T-helper 17 cell (primary cell): ENCODE measurements at places on chromosomes 13 and 19. TPM values are rescaled to one million over a fixed set of nuclear protein-coding genes. Genes with fewer than 3 reads are reported as not detected.

The TTC9B gene
- total RNA-seq = not detected

The ZNF99 gene
- total RNA-seq = not detected

The ADGRE2 gene
- total RNA-seq = 5.3 TPM

The SULT2A1 gene
- not detected for total RNA-seq

The SYNGR4 gene
- total RNA-seq = not detected

The EID2 gene
- total RNA-seq = 15.1 TPM

The HCN2 gene
- 3.0 TPM for total RNA-seq

DNA sequence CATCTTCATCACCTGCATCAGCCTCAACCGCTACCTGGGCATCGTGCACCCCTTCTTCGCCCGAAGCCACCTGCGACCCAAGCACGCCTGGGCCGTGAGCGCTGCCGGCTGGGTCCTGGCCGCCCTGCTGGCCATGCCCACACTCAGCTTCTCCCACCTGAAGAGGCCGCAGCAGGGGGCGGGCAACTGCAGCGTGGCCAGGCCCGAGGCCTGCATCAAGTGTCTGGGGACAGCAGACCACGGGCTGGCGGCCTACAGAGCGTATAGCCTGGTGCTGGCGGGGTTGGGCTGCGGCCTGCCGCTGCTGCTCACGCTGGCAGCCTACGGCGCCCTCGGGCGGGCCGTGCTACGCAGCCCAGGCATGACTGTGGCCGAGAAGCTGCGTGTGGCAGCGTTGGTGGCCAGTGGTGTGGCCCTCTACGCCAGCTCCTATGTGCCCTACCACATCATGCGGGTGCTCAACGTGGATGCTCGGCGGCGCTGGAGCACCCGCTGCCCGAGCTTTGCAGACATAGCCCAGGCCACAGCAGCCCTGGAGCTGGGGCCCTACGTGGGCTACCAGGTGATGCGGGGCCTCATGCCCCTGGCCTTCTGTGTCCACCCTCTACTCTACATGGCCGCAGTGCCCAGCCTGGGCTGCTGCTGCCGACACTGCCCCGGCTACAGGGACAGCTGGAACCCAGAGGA lies 2.6 kb downstream of the P2RY11 start:
- no peaks in the 10 kb centered on the region for H3K27me3 ChIP-seq
- DNase-seq = no peak
- peak overlapping the region; percentile 97 for H3K27ac ChIP-seq
- H3K36me3 ChIP-seq = peaks cover 9% of the 10 kb centered on the region

DNA sequence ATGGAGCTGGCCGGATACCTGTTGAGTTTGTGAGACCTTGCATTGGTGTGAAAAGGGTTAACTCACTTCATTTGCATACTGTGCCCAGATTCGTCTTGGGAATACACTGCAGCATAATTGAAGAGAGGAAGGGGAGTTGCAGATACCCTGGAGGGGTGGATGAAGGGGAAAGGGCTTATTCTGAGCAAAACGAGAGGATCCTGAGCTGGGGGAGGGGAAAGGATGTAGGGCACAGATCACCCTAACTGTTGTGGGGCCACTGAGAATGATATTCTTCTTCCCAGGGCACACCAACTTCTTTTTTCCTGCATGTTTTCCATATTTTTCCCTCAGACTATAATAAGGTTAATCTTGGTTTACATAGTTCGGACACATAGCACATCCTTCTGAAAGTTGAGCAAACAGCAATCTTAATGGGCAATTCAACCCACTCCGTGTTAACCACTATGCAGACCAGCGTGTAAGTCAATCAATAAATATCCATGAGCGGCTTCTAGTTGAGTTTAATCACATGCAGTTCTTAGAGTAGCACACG lies 11.7 kb upstream of the PTPRS start:
- DNase-seq = no peak
- no peaks in the 10 kb centered on the region for H3K4me1 ChIP-seq
- peaks cover 2% of the 10 kb centered on the region for H3K36me3 ChIP-seq
- H3K4me3 ChIP-seq = no peak overlapping the region

GRCh38 chr13:20431080-20431479 lies 94.6 kb downstream of the CRYL1 start:
- DNase-seq = no peak
- peaks cover 9% of the 10 kb centered on the region for H3K4me1 ChIP-seq
- peaks cover 9% of the 10 kb centered on the region for H3K36me3 ChIP-seq
- H3K27me3 ChIP-seq = no peaks in the 10 kb centered on the region
- H3K4me3 ChIP-seq = no peak overlapping the region

- peak within 1 kb of the TSS; percentile 83 for H3K4me3 ChIP-seq
- peaks cover 2% of the 10 kb centered on the region for H3K4me1 ChIP-seq
- no peak within 1 kb of the TSS for H3K27ac ChIP-seq
- no peak for DNase-seq
- H3K27me3 ChIP-seq = no peaks in the 10 kb centered on the region
Measured at GRCh38 chr19:3785938-3786824, at the start of gene MATK. Gene MATK, minus strand, starts transcription at chr19:3786381. Its CDS starts 1,246 bp downstream, at chr19:3785135.

GRCh38 chr13:24511019-24511815 lies 1.4 kb downstream of the PARP4 start:
- H3K4me3 ChIP-seq = peak overlapping the region; percentile 97
- no peaks in the 10 kb centered on the region for H3K27me3 ChIP-seq
- no peak for DNase-seq

DNA sequence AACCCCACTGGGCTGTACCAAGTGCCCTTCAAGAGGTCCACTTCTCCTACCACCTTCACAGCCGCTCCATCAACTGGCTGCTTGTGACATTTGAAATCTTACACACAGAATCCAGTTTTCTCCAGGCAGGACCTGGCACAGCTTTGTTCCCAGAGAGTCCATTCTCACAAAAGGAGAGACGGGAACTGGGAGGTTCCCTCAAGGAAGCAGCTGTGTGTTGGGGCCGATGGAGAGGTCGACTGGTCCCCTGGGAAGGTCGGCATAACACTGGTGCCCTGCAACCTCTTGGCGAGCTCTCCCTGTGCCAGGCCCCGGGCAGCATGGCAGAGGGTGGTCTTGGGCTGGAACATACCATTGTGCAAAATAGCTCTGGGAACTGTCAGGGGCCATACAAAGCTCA lies 21.5 kb downstream of the ELL start:
- H3K4me1 ChIP-seq = peaks cover 72% of the 10 kb centered on the region
- no peaks in the 10 kb centered on the region for H3K36me3 ChIP-seq
- H3K27me3 ChIP-seq = no peaks in the 10 kb centered on the region
- no peak for DNase-seq

DNA sequence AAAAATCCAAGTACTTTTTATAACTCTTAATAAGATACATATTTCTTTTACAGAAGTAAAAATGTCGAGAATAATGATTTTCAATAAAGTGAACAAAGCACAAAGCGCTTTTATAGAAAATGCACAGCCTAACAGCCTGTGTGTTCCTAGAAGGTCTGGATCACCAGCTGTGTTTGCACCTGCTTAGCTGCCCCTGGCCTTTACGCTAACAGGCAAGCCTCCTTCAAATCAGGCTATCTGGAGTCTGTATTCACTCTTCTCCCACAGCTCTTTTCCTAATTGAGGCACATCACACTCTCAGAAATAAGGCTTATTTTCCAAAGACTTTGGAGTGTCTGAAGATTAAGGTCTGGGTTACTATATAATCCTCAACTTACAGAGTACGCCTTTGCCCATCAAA lies 183.1 kb downstream of the LHFPL6 start:
- DNase-seq = no peak
- H3K27ac ChIP-seq = no peak overlapping the region
- H3K4me1 ChIP-seq = no peaks in the 10 kb centered on the region
- H3K4me3 ChIP-seq = no peak overlapping the region

DNA sequence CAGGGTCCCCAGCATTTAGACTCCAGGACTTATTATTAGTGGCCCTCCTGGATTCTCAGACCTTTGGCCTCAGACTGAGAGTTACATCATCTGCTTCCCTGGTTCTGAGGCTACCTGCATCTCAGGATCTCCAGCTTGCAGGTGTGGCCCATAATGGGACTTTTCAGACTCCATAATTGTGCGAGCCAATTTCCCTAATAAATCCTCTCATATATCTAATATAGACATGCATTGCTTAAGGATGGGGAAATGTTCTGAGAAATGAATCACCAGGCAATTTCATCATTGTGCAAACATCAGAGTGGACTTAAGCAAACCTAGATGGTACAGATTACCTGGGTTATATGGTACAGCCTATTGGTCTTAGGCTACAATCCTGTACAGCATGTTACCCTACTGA lies 116.5 kb upstream of the FBXL3 start:
- H3K27me3 ChIP-seq = no peaks in the 10 kb centered on the region
- H3K36me3 ChIP-seq = peaks cover 17% of the 10 kb centered on the region
- H3K27ac ChIP-seq = peak overlapping the region; percentile 39
- peaks cover 10% of the 10 kb centered on the region for H3K4me1 ChIP-seq

DNA sequence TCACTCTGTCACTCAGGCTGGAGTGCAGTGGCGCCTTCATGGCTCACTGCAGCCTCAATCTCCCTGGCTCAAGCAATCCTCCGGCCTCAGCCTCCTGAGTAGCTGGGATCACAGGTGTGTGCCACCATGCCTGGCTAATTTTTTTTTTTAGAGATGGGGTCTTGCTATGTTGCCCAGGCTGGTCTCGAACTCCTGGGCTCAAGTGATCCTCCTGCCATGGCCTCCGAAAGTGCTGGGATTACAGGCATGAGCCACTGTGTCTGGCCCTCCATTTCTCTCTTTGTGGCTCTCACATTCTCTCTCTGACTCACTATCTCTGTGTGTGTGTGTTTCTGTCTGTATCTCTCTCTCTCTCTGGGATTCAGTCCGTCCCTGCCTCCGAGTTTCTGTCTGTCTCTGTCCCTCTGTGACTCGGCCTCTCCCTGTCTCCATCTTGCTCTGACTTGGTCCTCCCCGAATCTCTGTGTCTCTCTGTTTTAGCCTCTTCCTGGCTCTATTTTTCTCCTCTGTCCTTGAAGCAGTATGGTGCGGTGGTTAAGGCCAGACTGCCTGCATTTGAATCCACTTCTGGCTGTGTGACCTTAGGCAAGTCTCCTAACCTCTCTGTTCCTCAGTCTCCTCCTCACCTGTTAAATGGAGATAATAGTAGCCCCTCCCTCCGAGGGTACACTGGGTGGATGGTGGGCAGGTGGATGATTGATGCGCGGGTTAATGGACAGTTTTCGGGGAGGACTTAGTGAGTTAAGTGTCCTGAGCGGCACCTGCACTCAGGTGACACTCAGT lies 11.0 kb downstream of the MEIS3 start:
- no peak overlapping the region for H3K4me3 ChIP-seq
- H3K27me3 ChIP-seq = peaks cover 58% of the 10 kb centered on the region
- peaks cover 14% of the 10 kb centered on the region for H3K36me3 ChIP-seq
- peaks cover 5% of the 10 kb centered on the region for H3K4me1 ChIP-seq
- no peak for DNase-seq

DNA sequence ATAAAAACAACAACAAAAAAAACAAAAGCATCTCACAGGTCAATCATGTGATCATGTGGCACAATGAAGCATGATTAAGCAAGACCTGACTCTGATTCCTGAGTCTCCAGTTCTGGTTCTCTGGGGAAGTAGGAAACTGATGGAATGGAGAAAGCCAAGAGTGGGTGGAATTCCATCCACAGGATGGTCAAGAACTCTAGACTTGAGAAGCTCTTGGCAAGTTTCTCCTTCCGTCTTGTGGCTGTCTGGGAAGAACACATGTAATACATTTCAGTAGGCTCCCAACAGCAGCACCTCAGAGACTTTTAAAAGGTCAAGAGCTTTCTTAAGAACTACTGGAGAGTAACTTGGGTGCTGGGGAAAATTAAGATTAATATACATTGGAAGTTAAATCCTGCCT lies 78.6 kb upstream of the TSHZ3 start:
- no peak for DNase-seq
- no peaks in the 10 kb centered on the region for H3K4me1 ChIP-seq
- no peaks in the 10 kb centered on the region for H3K36me3 ChIP-seq
- H3K27ac ChIP-seq = no peak overlapping the region
- peaks cover 17% of the 10 kb centered on the region for H3K27me3 ChIP-seq

DNA sequence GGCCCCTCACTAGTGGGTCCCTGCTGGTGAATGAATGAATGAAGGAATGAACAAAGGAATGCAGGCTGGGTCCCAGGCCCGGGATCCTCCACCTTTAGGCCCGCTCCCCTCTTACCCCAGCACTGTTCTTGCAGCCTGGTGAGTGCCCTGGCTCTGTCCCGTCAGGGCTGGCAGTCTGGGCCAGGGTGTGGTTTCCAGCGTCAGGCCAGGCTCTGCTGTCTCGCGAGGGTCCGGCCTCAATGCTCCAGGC lies 317 bp downstream of the LYL1 start:
- peak overlapping the region; percentile 86 for H3K4me3 ChIP-seq
- DNase-seq = no peak
- H3K4me1 ChIP-seq = peaks cover 30% of the 10 kb centered on the region

GRCh38 chr19:54387991-54388801 lies 23.5 kb upstream of the LAIR1 start:
- H3K27ac ChIP-seq = peak overlapping the region; percentile 96
- no peak for DNase-seq
- H3K36me3 ChIP-seq = peaks cover 2% of the 10 kb centered on the region
- H3K27me3 ChIP-seq = peaks cover 3% of the 10 kb centered on the region
- peaks cover 39% of the 10 kb centered on the region for H3K4me1 ChIP-seq

DNA sequence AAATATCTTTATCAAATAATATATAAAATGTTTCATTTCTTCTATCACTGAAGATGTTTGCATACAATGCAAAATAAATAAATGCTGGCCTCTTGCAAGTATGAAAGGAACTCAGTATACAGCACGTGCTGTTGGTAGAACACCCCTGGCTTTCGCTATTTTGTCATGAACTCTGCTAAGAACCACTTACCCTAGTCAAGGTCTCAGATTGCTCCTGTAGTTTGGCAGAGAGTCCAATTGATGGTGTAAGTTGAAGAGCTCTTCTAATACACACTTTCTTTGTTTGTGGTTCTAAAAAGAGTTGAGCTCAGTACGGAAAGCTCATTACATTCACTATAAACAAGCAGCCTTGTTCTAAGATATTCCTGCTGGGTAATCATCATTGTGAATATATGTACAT lies 1258.9 kb downstream of the EFNB2 start:
- H3K27ac ChIP-seq = no peak overlapping the region
- H3K27me3 ChIP-seq = peaks cover 10% of the 10 kb centered on the region
- H3K4me1 ChIP-seq = no peaks in the 10 kb centered on the region
- no peak for DNase-seq
- no peaks in the 10 kb centered on the region for H3K36me3 ChIP-seq

DNA sequence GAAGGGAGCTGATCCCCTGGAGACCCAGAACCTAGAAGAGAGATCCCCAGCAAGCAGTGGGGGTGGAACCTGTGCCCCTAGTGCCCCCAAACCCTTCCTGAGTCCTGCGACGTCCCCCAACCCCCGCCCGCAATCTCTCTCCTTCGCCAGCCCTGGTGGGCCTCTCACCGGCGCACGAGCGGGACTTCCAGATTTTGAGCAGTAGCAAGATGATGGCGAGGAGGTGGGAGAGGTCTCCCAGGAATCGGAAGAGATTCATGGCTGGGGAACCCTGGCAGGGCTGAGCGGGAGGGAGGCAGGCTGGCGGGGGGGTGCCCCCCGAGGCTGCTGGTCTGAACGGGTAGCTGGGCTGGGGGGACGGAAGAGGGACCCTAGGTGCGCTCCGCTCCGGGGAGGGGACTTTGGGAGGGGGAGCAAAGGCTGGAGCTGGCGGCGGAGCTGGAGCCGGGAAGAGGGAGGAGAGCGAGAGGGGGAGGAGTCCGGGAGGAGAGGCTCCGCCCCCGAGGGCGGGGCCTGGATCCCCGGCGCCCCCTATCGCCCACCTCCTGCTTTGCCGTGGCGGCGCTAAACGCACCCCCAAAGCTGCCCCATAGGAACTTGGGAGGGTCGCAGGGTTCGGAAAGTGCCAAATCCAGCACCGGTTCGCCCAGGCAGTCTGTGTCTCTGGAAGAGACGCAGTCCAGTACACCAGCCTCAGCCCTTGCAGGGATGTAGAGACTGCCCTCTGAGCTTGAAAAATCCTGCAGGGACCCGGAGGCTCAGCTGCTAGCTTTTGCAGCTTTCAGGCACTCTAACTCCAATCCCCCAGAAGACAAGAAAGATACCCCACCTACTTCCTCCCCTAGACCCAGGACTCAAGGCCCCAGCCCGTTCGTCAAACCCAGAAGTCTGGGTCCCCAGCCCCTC lies at the start of gene KDELR1:
TSS of gene KDELR1 (minus strand) at position 452 of the 906 bp plus-strand sequence. CDS start at position 259, 193 bp downstream.
- peaks cover 30% of the 10 kb centered on the region for H3K4me1 ChIP-seq
- peak within 1 kb of the TSS; percentile 90 for H3K4me3 ChIP-seq
- peak within 1 kb of the TSS; percentile 92 for H3K27ac ChIP-seq
- peak; percentile 72 for DNase-seq
